Suprapubic skin (tissue), 4 donors: ENCODE measurements at places on chromosomes 3 and 15.

- peak; percentile 83 for DNase-seq
Observed at GRCh38 chr15:68559345-68560310, 19.2 kb upstream of the CORO2B start.

- no peak for DNase-seq
Observed at GRCh38 chr3:13866041-13866965, 13.6 kb downstream of the WNT7A start.

DNA sequence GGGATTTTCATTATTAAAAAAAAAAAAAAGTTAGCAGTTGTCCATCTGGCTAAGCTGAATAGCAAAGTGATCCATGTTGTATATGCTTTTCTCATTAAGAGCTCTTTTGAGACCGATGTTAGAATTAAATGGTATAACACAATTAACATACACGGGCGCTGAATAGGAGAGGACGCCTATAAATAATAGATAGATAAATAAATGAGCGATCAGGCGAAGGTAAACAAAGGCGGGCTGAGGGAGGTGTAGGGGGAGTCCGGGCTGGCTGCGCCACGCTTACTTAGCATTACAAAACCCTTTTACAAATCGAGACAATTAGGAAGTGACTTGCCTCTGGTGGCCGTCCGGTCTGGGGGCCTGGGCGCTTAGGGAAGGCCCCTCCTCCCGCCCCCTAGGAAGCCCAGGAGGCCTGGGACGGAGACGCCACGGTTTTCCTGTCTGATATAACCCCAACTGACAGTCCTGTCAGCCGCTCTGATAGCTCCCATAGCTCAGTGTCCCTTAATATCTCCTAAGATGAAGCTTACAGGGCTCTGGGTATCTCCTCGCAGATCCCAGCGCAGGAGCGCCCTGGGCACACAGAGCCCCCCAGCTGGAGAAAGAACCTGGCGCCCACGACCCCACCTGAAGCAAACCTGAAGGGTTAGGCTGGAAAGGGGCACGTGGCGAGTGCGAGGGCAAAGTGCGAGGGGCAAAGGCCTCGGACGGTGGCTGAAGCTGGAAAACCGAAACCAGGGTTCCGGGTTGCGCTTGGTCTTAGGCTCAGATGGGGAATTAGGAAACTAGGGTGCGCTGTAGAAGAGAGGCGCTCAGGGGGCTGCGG is 3.6 kb downstream of the SOX14 start:
- DNase-seq = no peak

GRCh38 chr3:150691414-150692040 is 12.2 kb downstream of the ERICH6 start:
- DNase-seq = no peak

DNA sequence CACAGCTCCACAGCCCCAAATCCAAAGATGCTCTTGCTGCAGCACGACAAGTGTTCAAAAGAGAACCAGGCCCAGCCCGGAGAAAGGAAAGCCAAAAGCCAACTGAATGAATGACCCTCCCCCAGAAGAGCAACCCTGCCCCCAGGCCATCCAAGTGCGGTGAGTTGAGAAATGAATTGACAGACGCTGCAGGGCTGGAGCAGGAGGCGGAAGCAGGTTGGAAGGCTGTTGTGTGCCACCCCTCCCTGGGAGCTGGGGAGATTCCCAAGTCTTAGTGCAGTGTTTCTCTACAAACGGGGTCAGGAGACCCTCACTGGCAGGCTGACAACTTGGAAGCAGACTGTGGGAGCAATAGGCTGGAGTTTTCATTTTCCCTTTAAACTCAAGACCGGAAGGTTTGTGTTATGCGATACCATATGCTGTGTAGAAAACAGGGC is 3.5 kb upstream of the SPTBN5 start:
- DNase-seq = no peak

GRCh38 chr3:117084277-117084676 is 374.7 kb downstream of the TUSC7 start:
- no peak for DNase-seq

DNA sequence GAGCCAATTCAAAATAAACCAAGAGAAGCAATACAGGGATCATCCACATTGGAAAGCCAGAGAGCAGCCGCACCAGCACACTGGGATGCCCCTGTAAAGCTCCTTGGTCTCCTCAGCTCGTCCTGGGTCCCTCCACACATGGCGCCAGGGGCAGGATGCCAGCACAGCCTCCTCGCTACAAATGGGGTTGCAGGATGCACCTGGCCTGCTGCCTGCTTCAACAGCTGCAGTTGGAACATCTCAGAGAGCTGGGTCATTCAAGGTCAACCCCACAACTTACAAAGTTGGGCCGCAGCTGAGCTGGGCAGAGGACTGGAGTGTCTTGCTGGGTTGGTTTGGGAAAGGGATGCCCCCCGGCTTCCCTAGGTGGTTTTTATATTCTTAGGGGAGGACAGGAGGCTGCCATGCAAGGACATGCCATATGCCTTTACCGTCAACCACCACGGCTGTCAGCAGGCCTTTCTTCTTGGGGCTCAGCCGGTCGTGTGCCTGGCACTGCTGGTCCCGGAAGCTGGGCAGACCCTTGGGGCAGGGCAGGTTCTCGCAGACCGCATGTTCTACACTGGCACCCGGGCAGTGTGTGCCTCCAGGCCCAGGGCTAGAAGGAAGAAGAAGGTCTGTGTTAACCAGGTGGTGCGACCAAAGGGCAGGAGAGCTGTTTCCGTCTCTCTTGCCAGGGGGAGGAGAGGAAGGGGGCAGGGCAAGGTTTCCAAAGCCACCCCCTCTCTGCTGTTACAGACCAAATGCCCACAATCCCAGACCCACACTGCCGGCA is 225.2 kb downstream of the ADAMTS17 start:
- no peak for DNase-seq

GRCh38 chr3:16673530-16673929 is 68.3 kb upstream of the DAZL start:
- DNase-seq = no peak

DNA sequence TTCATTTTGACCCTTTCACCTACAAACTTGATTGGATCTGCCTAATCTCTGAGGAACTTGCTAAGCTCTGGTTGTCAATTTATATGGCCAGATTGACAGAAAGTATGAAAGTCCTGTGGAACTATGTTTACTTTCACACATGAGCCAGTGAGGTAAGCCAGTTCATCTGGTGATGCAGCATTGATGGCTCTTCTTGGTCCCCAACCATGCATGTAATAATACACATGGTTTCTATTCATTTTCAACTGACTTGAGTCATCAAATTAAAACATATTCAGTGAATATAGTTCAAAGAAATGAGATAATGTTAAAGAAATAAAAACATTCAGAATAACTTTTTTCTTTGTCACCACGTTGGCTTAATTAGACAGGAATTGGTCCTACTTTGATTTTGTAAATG is 336.1 kb upstream of the THBS1 start:
- no peak for DNase-seq

- DNase-seq = no peak
Observed at GRCh38 chr3:53536282-53536681, 41.9 kb downstream of the CACNA1D start.

DNA sequence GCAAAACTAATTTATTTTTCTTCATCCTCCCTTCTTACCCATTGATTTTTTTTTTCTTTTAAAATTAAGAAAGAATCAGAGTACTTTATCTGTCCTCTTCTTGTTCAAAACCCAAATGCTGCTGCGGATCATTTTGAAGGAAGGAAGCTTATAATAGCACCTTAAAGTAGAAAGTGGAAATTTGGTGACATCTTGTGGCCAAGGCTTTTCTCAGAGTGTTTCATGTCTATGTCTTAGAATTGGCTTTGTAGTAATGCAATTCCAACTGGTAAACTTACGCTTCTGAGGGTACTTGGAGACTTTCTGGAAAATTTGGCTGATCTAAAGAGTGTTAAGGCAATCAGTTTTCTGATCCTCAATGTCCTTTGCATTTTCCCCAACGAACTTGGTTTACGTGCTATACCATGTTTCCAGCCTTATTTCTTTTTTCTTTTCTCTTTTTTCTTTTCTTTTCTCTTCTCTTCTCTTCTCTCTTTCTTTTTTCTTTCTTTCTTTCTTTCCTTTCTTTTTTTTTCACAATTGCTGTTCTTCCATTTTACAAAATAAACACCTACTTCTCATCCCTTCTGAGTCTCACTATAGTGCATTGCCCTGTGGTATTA is 30.7 kb downstream of the C3orf38 start:
- DNase-seq = no peak

- DNase-seq = no peak
Observed at GRCh38 chr3:11651900-11652299, 8.2 kb upstream of the VGLL4 start.

- no peak for DNase-seq
Observed at GRCh38 chr3:192953926-192954325, 36.3 kb upstream of the MB21D2 start.

- no peak for DNase-seq
Observed at GRCh38 chr15:29259233-29259632, 10.4 kb downstream of the NSMCE3 start.

DNA sequence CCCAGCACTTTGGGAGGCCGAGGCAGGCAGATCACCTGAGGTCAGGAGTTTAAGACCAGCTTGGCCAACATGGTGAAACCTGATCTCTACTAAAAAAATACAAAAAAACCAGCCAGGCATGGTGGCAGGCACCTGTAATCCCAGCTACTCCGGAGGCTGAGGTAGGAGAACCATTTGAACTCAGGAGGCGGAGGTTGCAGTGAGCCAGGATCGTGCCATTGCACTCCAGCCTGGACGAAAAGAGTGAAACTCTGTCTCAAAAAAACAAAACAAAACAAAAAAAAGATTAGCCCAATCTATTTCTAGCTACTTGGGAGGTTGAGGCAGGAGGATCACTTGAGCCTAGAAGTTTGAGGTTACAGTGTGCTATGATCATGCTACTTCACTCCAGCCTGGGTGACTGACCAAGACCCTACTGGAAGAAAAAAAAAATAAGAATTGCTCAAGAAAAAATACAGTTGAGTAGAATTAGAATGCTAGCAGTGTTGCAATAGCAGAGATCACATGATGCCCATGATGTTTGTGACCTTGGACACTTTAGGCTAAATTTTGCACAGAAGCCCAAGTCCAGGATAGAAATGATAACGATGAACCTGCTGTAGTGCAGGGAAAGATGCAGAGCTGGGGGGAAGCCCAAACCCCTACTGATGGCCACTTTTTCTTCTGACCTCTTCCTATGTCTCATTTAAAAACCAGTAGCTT is 162.2 kb downstream of the LPP start:
- no peak for DNase-seq

DNA sequence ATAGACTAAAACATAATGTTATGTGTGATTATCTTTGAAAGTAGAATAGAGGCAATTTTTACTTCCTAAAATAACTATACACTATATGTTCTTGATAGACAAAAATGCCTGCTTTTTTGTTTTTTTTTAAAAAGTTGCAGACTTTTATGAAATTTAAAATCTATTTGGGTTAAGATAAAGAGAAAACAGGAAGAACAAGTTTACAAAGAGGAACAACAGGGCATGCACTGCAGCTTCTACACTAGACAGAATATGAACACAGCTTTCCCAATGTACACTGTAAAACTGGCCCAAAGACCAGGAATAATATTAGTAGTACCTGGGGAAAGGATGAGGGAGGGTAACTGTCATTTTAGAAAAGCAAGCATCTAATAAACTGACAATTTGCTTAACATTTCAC is 53.7 kb downstream of the NR1I2 start:
- DNase-seq = no peak

DNA sequence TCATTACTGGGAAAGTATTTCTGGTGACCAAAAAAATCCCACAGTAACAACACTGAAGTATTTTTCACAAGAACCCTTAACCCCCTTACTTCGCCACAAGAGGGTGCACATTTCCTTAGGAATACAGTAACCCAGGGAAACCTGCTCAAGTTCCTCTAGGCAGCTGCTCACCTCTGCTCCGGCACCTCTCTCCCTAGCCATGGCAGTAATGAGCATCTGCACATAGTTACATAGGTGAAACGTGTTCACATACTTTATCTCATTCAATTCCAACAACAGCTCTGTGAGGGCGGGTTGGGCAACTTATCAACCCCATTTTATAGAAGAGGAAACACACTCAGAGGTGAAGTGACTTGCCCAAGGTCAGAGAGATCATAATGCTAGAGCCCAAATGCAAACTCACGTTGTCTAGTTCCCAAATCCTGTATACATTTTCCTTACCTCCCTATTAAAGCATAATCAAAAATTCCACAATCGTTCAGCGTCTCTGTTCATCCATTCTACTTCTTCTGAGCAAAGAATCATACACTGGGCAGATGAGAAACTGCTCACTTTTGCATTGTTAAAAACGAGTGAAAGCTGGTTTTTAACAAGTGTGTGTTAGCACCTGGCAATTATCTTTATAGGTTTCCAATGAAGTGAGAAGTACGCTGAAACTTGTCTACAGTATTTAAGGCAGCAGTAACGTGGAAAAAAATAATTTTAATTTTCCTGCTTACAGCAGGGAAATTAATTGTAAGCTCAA is 90.7 kb downstream of the IGF2BP2 start:
- no peak for DNase-seq

DNA sequence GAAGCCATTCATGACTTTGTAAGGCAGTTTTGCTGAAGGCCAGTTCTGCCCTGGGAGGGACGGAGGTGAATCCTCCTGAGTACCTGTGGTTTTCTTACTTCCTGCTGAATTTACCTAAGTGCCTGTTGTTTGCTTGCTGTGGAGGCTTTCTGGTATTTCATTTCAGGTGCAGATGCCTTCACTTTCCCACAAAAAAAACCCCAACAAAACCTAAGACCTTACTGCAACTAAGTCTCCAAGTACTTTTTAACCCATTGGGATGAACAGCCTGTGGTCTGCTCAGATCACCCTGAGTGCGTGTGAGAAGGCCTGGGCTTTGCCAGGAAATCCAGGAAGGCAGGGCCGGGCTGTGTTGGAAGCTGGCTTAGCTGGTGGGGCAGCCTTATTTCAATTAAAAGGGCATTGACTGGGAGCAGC is 65.3 kb downstream of the IGF1R start:
- no peak for DNase-seq

DNA sequence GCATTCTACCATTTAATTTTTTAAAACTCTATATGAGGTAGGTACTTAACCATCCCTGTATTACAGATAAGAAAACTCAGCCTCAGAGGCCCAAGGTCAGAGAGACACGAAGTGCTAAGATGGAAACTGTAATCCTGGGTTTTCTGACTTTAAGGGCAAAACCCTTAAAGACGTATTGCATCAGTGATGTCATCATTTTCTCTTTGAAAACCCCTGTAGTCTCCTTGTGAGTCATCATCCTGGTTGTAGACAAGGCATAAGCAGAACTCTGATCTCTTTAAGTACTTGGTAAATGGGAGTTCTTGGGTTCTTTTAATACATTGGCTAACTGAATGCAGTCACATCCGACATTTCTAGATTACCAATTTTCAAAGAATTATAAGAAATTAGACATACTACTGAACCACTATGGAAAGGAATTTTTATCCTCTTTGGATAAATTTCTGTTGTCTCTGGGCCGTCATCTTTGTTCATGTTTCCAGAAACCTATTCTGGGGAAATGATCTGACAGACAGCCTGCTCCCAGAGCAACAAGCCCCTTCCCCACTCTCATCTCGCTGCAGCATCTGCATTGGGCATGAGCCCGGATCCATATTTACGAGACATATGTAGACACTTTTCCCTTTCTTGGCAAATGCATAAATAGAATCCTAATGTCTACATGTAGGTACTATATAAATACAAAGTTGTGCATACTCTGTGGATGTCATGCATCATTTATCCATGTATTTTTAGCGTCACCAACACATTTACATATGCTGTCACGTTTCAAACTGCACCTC is 48.7 kb upstream of the MDFIC2 start:
- DNase-seq = no peak

- no peak for DNase-seq
Observed at GRCh38 chr3:73427048-73427706, 197.6 kb downstream of the PDZRN3 start.

GRCh38 chr3:197613199-197613598 is 57.4 kb upstream of the BDH1 start:
- DNase-seq = no peak

GRCh38 chr15:67805666-67806516 is 19.4 kb upstream of the SKOR1 start:
- no peak for DNase-seq

GRCh38 chr15:45091576-45091975 is 22.4 kb downstream of the DUOX2 start:
- DNase-seq = no peak
